IMR-90 (cell line): ENCODE measurements at places on chromosomes 12 and 14. TPM values are rescaled to one million over a fixed set of nuclear protein-coding genes. Genes with fewer than 3 reads are reported as not detected.

DNA sequence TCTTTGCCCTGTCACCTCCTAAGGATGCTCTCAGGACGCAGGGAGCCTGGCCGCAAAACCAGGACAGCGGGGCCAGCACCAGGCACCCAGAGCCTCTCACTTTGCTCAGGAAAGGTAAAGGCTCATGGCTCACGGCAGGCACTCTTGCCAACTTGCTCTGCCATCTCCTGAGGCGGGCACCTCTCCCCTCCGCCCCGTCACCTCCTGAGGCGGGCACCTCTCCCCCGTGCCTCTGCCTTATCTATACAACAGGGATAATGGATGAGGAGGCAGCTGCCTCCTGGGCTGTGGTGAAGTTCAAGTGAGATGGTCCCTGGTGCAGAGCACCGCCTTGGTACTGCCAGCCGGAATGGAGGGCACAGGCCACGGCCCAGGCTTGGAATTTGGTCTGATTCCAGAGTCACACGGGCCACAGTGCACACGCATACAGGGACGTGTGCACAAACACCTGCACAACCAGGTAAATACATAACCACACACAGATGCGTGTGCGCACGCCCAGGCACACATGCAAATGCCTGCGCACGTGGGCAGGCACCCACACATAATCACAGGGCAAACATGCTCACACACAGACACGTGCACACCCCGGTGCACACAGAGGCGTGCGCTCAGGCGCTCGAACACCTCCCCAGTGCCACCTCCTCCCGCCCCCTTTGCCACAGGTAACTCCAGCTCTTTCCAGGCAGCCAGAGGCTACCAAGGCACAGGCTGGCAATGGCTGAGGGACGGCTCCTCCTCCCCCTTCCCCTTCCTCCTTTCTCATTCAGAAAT is 11.6 kb downstream of the DEGS2 start:
- H3K27me3 ChIP-seq: no peaks in the 10 kb centered on the region; the same call in 1 of the 2 replicates
- no peak overlapping the region for H3K4me3 ChIP-seq
- no peaks in the 10 kb centered on the region for H3K4me1 ChIP-seq
- no peak overlapping the region for H3K27ac ChIP-seq
- peaks cover 4% of the 10 kb centered on the region; the same call in 1 of the 2 replicates for H3K36me3 ChIP-seq
- DNase-seq: no peak

DNA sequence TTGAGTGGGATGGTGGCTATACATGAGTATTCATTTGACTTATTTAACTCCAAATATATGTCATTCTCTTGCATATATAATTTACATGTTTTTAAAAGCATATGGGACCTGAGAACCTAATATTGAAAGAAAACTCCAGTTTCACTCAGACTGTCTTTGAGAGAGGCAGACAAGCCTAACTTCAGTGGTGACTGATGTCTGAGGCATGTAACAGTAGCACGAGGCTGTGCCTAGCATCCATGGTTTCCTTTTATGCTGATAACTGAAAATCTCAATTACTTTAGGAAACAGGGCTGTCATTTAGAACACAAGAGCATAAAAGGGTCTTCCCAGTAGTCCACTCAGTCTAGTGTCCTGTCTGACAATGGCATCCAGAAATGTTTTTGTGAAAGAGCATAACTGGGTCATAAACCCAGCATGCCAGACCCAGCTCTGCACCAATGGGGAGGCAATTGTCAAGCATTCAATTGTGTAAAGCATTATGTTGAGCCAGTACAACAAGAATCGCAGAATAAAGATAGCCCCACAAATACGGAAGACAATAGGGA is 24.3 kb downstream of the MAPK1IP1L start:
- H3K4me1 ChIP-seq: peaks cover 16% of the 10 kb centered on the region
- H3K4me3 ChIP-seq: no peak overlapping the region
- no peaks in the 10 kb centered on the region for H3K27me3 ChIP-seq
- no peaks in the 10 kb centered on the region for H3K36me3 ChIP-seq
- no peak overlapping the region for H3K27ac ChIP-seq

SIX6 gene
- not detected in 2 replicates for total RNA-seq

DNA sequence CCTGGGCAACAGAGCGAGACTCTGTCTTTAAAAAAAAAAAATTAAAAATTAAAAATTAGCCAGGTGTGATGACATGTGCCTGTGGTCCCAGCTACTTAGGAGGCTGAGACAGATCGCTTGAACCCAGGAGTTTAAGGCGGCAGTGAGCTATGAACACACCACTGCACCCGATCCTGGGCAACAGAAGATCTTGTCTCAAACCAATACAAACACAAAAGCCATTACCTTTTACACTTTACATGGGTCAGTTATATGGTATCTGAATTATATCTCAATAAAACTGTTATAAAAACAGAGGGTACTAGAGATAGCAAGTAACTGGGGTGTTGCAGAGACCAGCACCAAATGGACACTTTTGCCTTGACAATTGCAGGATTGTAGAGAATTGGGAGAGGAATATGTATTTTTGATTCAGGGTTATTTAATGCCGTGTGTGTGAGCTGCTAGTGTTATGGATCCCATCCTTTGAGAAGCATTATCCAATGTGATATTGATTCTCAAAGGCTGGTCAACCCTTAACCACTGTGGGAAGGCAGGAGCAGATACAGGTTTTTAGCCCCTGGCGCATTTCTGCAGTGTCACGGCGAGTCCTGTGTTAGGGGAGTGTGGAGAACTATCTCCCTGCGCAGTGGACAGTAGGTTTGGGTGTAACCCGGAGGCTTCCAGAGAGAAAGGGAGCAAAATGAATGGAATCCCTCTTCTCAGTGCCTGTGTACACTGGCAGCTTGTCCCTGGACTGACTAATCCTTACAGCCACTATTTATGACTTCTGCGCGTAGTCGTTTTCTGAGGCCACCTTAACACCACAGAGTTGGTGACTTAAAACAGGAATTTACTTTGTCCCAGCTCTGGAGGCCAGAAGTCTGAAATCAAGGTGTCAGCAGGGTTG is 4.3 kb downstream of the PSMD9 start:
- H3K4me1 ChIP-seq: peaks cover 19% of the 10 kb centered on the region
- no peak overlapping the region for H3K27ac ChIP-seq
- peaks cover 18% of the 10 kb centered on the region for H3K36me3 ChIP-seq
- H3K4me3 ChIP-seq: no peak overlapping the region

GRCh38 chr14:76647697-76648298 is 113.5 kb upstream of the VASH1 start:
- H3K27me3 ChIP-seq: no peaks in the 10 kb centered on the region; the same call in 1 of the 2 replicates
- H3K36me3 ChIP-seq: no peaks in the 10 kb centered on the region
- peak; percentile 59 for DNase-seq
- no peak overlapping the region for H3K27ac ChIP-seq
- H3K4me1 ChIP-seq: no peaks in the 10 kb centered on the region
- no peak overlapping the region for H3K4me3 ChIP-seq

GRCh38 chr14:22886500-22887259 is 3.7 kb downstream of the REM2 start:
- peak overlapping the region; percentile 47 for H3K4me3 ChIP-seq
- H3K27ac ChIP-seq: peak overlapping the region; percentile 6; the same call in 1 of the 2 replicates
- no peaks in the 10 kb centered on the region for H3K27me3 ChIP-seq
- DNase-seq: peak; percentile 13
- no peaks in the 10 kb centered on the region for H3K36me3 ChIP-seq

GRCh38 chr14:95312311-95312710 is 7.4 kb downstream of the CLMN start:
- H3K27me3 ChIP-seq: peaks cover 5% of the 10 kb centered on the region; the same call in 1 of the 2 replicates
- no peak for DNase-seq
- no peaks in the 10 kb centered on the region for H3K36me3 ChIP-seq
- H3K4me3 ChIP-seq: no peak overlapping the region

DNA sequence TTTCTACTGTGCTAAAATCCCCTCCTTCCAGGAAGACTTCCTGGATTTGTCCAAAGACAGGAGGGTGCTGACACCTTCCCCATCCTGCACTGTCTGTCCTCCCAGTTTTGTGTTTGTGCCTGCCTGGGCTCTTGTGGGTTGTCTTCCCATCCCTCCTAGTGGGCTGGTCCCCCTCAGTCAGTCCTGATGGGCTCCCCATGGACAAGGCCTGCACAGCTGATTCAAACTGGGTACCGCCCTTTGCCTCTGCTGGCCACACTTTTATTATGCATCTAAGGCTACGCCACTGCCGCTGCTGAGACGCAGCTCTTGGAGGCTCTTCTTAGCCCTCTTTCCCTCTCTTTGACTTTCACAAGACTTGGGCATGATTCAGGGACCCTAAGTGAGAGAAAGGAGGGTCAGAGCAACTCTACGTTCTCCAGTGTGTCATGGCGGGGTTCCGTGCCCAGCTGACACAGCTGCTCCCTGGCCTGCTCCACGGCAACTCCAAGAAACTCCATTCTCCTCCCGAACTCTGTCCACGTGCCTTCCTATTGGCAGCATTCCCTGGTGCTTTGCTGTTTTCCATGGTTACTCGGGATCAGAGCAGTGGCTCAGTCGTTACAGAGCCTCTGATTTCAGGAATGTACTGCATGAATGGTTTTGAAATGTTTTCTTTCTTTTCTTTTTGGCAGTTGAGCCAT is 3.8 kb upstream of the KRT85 start:
- peak; percentile 46 for DNase-seq
- H3K27me3 ChIP-seq: peaks cover 40% of the 10 kb centered on the region
- H3K36me3 ChIP-seq: no peaks in the 10 kb centered on the region
- no peaks in the 10 kb centered on the region for H3K4me1 ChIP-seq
- H3K27ac ChIP-seq: no peak overlapping the region

- no peak overlapping the region for H3K27ac ChIP-seq
- H3K36me3 ChIP-seq: no peaks in the 10 kb centered on the region
- no peak for DNase-seq
Observed at GRCh38 chr14:104656014-104656714, 33.3 kb upstream of the INF2 start.

CLEC4C gene
- not detected in 2 replicates for total RNA-seq

GRCh38 chr12:131209082-131210070 is 255.7 kb downstream of the ADGRD1 start:
- no peak overlapping the region for H3K27ac ChIP-seq
- no peak overlapping the region for H3K4me3 ChIP-seq
- no peaks in the 10 kb centered on the region for H3K36me3 ChIP-seq
- no peak for DNase-seq
- H3K27me3 ChIP-seq: no peaks in the 10 kb centered on the region

DNA sequence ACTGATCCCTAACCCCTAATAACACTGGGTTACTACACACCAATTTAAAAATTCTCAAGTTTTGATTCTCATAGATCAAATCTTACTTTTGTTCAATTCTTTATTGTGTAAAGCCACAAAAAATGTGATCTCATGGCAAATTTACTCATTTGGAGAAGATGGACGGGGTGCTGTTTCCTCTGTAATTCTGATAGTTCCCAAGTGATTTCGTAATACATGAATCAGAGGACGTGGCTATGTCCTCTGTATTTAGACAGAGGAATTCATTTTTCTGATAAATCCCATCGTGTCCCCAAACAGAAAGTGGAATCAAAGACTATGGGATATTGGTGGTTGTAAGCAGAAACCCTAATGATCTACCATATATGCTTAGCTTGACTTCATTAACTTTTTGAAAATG is 76.6 kb upstream of the GNG2 start:
- H3K27ac ChIP-seq: no peak overlapping the region
- DNase-seq: peak; percentile 82
- no peaks in the 10 kb centered on the region for H3K27me3 ChIP-seq
- H3K36me3 ChIP-seq: no peaks in the 10 kb centered on the region

DNA sequence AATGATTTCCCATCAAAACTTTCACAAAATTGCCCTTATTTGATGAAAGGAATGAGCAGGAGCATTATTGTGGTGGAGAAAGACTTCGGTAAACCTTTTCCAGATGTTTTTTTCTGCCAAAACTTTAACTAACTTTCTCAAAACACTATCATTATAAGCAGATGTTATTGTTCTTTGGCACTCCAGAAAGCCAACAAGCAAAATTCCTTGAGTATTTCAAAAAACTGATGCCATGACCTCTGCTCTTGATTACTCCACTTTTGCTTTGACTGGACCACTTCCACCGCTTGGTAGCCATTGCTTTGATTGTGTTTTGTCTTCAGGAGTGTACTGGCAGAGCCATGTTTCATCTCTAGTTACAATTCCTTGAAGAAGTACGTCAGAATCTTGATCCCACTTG is 29.7 kb upstream of the RAB21 start:
- H3K36me3 ChIP-seq: no peaks in the 10 kb centered on the region
- no peak for DNase-seq
- H3K27me3 ChIP-seq: no peaks in the 10 kb centered on the region
- H3K27ac ChIP-seq: no peak overlapping the region

KRT74 gene
- not detected in 2 replicates for total RNA-seq

DNA sequence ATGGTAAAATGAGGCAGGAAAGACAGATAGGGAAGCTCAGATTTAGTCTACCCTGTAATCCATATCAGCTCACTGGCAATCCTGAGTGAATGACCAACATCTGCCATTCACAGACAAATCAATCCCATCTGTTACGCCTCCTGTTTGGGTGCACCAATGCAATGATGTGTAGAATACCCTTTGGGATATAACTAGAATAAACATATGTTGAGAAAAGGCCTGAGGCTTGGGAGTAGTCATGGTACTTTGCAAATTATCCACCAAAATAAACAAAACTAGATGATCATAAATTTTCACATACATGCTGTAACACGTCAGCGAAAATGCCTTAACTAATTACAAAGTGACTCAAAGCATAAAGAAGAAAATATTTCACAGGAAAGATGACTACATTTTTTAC is 78.8 kb downstream of the KCNC2 start:
- H3K4me1 ChIP-seq: no peaks in the 10 kb centered on the region
- H3K27ac ChIP-seq: no peak overlapping the region
- H3K27me3 ChIP-seq: no peaks in the 10 kb centered on the region
- no peak for DNase-seq
- no peak overlapping the region for H3K4me3 ChIP-seq
- H3K36me3 ChIP-seq: no peaks in the 10 kb centered on the region

GRCh38 chr12:98235301-98235700 is 280.1 kb upstream of the TMPO start:
- no peaks in the 10 kb centered on the region for H3K36me3 ChIP-seq
- no peak for DNase-seq
- H3K4me3 ChIP-seq: no peak overlapping the region
- no peaks in the 10 kb centered on the region for H3K27me3 ChIP-seq
- no peaks in the 10 kb centered on the region for H3K4me1 ChIP-seq

OR4L1 gene
- not detected in 2 replicates for total RNA-seq

GRCh38 chr12:64450057-64450640 is 1.8 kb upstream of the TBK1 start:
- H3K27ac ChIP-seq: no peak overlapping the region
- H3K36me3 ChIP-seq: peaks cover 19% of the 10 kb centered on the region
- no peak overlapping the region for H3K4me3 ChIP-seq

DNA sequence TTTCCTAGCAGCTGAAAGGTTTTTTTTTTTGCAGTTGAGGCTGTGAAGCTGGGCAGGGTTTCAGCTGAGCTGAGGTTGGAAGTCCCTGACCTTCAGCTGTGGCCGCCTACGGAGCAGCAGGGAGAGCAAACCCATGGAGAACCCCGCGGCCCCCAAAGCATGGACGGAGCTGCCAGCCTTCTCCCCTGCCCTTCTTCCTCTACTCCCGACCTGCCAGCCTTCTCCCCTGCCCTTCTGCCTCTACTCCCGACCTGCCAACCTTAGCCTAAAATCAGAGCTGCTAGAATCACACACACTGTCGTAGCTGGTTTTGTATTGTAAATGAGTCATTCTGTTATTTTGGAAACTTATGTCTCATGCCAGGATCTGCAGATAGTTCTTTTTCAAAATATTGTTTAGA is 74.6 kb downstream of the PPP2R5C start:
- H3K4me1 ChIP-seq: peaks cover 16% of the 10 kb centered on the region
- no peaks in the 10 kb centered on the region for H3K27me3 ChIP-seq
- no peak overlapping the region for H3K27ac ChIP-seq
- H3K4me3 ChIP-seq: no peak overlapping the region
